ENCODE measurements at places on chromosomes 6 and 20. TPM values are rescaled to one million over a fixed set of nuclear protein-coding genes. Genes with fewer than 3 reads are reported as not detected.

Gene DYNLT2
- 0.62 TPM for total RNA-seq

Gene IP6K3
- 47.5 TPM for total RNA-seq

Gene CRYBG1
- total RNA-seq: 2.0 TPM

Gene MAP7
- 3.9 TPM for total RNA-seq

Gene ANKRD66
- total RNA-seq: not detected

Gene PRRT1
- 0.27 TPM for total RNA-seq

DNA sequence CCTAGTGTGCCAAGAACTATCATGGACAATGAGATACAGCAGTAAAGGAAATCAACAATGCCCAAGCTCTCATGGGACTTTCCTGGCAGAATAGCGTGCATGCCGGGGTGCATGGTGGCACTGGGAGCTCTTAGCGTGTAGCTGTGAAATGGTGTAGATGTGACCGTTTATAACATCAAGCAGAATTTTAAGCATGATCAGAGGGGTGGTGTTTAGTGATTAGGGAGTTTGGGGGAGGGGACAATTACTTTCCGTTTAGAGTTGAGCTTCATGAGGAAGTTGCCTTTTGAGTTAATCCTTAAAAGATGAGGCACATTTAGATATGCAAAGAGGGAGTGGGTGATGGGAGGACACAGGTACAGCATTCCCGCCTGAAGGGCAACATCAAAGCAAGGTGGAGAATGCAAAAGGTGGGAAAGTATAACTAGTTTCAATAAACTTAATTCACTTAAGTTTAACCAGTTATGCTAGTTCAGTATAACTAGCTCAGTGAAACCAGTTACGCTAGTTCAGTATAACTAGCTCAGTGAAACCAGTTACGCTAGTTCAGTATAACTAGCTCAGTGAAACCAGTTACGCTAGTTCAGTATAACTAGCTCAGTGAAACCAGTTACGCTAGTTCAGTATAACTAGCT is 661.6 kb downstream of the QKI start:
- no peak for DNase-seq
